Adipocyte (in vitro differentiated cells): ENCODE measurements at places on chromosomes 5 and 9.

GRCh38 chr9:95819636-95820035, 55.9 kb upstream of the ERCC6L2 start:
- DNase-seq: no peak

- DNase-seq: no peak
Measured at GRCh38 chr9:36763778-36764177, 191.1 kb downstream of the MELK start.

DNA sequence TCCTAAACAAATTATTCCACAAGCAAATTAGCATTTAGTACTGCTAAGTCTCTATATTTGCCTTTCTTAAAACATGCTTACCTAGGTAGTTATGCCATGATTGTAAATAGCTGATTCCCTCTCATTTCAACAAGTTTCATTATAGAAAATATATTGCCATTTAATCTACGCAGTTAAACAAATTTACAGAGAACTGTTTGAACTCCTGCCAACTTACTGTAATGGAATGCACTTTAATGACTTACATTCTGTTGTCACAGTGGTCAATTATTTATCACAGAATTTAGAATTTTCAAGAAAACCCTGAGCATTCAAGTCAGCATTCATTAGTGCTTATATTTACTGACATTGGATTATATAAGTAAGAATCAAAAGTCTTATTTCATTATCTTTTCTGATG, 19.6 kb downstream of the SLC38A9 start:
- no peak for DNase-seq

DNA sequence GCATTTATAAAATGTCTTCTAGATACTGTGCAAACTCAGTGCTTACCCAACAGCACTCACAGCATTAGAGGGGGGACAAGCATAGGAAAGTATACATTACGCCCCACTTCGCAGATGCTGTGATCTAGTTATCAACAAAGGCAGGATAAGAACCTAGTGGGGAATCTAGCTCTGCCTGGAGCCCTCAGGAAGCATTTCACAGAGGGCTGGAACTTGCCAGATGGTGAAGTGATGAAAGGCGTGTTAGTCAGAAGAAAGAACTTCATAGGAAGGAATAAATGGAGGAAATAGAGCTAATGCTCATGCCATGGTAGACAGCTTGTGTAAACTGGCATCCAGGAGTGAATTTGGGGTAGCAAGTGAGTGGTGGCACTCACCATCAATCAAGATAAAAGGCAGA, 25.8 kb downstream of the DIRAS2 start:
- no peak for DNase-seq

GRCh38 chr5:113000466-113000865, 23.9 kb downstream of the DCP2 start:
- DNase-seq: no peak
